Stimulated activated CD8-positive, alpha-beta memory T cell treated with anti-CD3 and anti-CD28 coated beads, Interleukin-15, amount 100 ng/mL, for 24 hours (primary cell): ENCODE measurements at places on chromosomes 13 and 19.

- DNase-seq = no peak
Measured at GRCh38 chr13:51122868-51123566, 11.9 kb upstream of the C13orf42 start.

GRCh38 chr19:1237754-1238368 is at the start of gene CBARP:
Gene CBARP (minus strand): TSS chr19:1238005. CDS start chr19:1236100, 1,905 bp downstream.
- no peak for DNase-seq

DNA sequence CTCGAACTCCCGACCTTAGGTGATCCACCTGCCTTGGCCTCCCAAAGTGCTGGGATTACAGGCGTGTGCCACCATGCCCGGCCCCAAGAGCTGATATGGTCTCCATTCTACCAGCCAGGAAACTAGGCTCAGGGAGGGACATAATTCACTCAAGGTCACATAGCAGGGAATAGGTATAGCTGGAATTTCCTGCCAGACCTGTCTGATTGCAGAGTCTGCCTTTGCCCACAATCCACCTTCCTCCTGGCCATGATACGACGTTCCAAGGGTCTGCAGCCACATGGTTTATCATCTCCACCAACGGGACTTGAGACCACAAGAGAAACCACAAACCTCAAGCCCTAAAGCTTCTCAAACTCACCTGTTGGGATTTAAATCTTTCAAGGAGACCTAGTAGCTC is 32.0 kb downstream of the ZNRF4 start:
- DNase-seq = no peak

- no peak for DNase-seq
Measured at GRCh38 chr19:808423-808775, 11.1 kb downstream of the PTBP1 start.

DNA sequence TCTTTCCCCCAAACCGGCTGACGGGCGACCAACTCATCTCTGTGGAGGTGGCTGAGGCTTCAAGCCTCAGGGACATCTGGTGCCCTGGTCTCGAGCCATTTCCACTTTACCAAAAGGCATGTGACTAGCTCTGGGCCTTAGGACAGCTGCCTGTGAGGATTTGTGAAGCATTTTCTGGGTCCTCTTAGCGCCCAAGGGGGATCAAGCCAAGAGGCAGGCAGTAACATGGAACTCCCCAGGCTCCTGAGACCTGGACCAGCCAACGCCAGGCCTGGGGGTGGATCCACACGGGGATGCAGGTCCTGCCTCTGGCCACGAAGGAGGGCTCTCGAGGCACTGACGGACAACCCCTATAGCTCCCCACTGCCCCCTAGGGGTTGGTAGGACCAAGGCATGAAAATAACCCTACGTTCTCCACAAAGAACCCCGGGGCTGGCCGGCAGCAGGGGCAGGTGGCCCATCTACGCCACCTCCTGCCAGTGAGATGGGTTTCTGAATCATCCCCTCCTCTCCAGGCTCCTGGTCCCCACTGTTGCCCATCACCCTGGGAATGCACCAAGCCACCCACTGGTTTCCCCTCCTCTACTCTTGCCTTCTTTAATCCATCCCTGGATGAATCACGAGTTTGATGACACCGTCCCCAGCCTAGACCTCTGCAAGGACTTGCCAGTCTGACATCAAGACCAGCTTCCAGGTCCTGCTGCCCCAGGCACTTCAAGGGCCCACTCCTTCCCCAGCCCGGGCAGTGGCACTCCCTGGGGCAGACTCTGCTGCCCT is 7.0 kb upstream of the MYDGF start:
- no peak for DNase-seq

DNA sequence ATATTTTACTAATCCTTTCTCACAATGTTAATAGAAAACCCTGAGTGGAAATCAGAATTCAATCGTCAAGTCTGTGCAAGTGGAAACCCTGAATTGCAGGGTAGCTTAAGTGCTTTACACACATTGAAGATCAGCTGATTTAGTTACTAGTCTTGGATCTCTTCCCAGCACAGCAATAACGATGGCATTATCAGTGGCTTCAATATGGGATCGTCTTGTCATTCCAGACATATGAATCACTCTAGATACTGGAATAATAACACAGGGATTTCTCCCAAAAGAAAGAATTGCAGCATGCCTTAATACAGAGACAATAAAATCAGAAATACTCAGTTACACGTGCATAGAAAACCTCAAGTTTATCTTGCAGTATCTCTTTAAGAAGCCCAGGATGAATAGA is 12.6 kb upstream of the METTL21C start:
- DNase-seq = no peak

DNA sequence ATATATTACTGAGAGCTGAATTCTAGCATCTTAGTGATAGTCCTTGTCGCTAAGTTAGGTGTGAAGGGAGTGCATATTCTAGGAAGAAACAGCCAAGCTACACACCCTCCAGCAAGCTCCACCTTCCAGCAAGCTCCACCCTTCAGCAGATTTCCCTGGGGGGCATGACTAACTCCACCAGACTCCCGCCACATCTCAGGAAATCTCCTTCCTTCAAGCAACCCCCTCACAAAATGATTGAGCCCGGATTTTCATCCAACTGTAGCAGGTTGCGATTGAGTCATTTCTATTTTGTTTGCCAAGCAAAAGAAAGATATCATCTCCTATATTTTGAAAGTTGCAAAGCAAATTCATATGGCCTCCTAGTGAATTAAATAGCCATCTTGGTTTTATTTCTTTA is 162.1 kb upstream of the TMTC4 start:
- no peak for DNase-seq

DNA sequence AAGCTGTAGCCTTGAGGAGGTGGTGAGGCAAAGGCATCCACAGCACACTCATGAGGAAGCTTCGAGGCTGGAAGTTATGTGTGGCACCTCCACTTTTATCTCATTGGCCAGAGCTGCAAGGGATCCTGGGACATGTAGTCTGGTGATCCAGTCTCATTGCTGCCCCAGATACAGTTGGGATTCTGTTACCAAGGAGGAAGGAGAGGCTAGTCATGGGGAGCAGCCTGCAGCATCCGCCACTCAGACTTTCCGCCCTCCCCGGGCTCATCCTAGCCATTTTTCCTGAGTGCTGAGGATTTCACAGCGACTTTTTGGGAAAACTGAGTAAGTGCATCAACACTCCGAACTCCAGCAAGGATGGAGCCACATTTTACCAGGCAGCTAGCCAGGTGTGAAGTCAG is 74.4 kb downstream of the DPF1 start:
- no peak for DNase-seq

DNA sequence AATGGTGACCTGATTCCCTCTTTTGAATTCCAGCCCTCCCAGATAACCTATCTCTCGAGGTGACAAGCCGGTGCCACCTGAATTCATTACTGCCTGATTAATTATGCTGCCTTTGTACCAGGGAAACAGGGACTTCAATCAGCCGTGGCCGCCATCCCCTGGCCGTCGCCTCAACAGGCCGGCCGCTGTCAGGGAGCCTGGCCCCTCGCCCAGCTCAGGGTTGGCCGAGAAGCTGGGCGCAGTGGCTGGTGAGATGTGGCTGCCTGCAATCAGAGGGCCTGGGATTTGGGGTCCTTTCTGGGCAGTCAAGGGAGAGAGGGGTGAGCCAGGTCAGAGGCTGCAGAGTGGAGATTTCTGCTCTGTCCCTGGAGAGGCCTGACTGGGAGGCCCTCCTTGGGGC is 91.2 kb downstream of the KCTD15 start:
- DNase-seq = no peak

- no peak for DNase-seq
Measured at GRCh38 chr13:43725460-43725859, 61.3 kb downstream of the ENOX1 start.

DNA sequence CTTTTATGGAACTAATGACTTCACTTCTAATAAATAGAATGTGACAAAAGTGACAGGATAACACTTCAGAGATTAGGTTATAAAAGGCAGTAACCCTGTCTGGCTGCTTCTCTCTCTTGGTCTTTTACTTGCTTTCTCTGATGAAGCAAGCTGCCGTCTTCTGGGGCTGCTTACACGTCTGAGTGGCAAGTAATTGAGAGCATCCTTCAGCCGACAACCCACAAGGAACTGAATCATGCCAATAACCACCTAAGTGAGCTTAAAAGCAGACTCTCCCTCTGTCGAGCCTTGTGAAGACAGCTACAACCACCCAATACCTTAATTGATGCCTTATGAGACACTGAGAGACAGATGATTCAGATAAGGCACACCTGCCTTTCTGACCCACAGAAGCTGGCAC is 1091.2 kb downstream of the SLITRK1 start:
- no peak for DNase-seq

GRCh38 chr13:29162638-29163235 is 342.6 kb downstream of the MTUS2 start:
- DNase-seq = no peak
